ENCODE measurements at places on chromosomes 2 and 18.
A peak's percentile ranks its signal among the peaks of the same experiment; 100 is the strongest.

DNA sequence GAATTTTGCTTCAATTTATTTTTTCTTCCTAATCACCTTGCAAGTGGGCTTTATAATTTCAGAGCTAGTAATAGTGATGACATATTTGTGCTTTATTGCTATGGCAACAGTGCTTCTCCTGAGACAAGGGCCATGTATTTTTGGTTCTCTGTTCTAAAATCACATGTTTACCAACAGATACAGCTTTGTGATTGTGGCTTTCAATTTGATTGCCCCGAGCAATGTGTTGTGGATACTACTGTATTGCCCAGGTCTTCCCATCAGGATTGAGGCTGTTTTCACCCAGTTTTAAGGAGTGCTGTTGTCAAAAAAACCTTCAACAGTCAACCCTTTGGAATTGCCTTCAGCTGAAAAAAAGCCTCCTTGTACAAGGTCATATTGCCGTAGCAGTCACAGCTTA lies 841.4 kb upstream of the VRK2 start:
- no peak for DNase-seq

DNA sequence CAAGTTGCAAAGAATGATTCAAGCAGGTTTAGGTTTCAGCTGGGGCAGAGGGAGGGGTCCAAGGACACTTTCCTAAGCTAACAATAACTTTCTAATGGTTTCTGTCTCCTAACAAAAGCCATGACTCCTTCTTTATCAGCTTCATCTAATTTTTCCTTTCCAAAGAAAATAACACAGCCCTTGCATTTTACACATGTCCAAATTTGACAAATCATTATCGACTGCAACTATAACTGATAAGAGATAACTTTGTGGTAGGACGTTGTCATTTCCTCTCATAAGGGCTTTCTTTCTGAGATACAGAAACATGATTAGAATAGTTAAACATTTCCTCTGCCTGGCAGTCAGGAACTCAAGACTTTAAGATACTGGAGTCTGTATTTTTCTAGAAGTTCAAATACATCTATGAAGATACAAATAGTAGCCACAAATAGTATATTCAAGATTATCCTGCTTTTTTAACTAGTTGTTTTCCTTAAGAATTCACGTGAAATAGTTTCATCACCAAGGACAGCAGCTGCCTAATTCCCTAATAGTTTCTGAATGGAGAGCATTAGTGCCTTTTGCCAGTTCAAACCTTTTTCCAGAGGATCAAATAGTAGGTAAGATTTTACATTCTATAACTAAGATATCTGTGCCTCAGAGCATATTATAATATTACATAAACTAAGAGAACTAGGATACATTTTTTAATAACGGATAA lies 263.2 kb downstream of the EXOC6B start:
- no peak for DNase-seq

DNA sequence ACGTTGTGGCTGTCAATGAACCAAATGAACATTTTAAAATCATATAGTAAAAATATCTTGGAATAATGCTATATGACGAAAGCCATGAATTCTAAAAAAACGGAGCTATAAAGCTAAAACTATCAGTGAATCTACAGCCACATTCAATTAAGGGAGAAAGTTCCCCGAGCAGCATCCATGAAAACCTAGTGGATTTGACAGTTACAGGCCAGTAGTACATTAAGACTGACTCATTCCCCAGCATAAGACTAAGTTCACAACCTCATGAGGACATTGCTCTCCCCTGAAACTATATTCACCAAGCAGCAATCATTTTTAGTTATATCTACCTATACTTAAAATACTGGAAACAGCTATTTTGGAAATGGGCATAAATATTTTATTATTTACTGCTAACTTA lies 36.6 kb downstream of the KIDINS220 start:
- no peak for DNase-seq

DNA sequence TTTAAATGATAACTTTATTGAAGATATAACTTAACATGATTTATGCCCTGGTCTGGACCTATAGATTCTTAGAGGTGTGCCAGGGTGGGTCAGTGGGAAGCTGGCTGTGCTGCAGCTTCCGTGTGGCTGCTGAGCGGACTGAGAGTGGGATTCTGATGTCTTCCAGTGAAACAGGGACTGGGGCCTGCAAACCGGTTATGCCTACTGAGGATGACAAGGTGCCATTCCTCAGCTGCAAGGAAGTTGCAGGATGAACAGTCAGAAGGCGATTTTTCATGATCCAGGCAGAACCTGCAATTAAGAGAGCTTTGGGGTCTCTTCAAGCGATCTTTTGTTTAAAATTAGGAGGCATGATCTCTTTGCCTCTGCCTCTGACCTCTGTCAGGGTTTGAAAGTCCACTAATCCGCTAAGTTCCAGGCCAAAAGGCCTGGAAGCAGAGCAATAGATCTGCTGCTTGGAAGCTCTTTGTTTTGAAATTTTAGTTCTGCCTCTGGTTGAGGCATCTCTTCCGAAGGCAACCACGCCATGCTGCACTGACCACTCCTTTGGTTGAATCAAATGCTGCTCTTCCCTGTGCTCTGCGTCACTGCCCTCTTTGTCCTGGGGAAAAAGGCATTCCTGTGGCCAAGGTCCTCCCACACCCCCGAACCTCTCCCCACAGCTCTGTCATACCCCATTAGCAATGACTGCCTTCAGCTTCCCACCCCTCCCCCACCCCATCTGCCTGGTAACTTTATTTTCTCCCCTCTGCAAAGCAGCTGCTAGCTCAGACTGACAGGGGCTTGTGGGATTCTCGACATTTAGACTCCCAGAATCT lies 2.0 kb downstream of the TMEM169 start:
- peak; percentile 38 for DNase-seq

GRCh38 chr2:174846941-174847938 lies 83.0 kb upstream of the CHRNA1 start:
- peak; percentile 80 for DNase-seq

GRCh38 chr2:235518322-235519090 lies 24.7 kb downstream of the AGAP1 start:
- DNase-seq, result no peak

GRCh38 chr2:10321622-10322021 lies 18.9 kb downstream of the HPCAL1 start:
- no peak for DNase-seq

- DNase-seq, result no peak
These were observed 3.0 kb downstream of the BUB1 start for GRCh38 chr2:110674620-110675555.

DNA sequence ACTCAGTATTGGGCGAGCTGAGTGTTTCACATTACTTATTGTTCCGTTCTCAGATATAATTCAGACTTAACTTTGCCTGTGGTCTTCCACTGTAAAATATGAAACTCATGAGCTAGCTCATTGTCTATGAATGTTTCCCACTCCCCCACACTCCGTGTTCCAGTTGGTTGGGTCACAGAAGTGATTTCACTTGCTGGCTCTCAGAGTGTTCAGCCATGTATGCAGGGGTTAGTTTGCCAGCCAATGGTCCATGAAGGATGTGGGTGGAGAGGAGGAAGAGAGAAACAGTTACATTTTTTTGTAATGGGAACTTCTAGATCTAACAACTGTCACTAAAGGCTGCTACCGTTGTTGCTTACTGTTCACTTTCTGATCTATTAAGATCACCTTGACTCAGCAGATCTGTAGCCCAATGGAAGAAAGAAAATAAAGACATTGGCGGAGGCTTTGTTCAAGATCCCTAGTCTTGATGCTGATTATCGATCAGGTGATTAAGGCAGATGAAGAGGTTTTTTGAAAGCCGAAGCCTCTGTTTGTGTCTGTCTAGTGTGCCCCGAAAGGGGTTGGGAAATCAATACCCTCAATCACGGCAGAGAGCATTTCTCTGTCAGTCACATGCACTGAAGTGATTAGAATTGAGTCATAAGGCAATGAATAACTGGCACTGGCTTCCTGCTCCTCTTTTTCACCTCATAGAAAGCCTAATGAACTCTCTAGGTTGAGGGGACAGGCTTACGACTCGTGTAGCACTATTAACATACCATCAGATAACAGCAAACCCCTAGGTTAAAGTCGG lies 279.7 kb upstream of the FIGN start:
- DNase-seq, result no peak

- DNase-seq, result no peak
These were observed 167.3 kb upstream of the GLI2 start for GRCh38 chr2:120568089-120568974.

- DNase-seq, result no peak
These were observed 36.1 kb downstream of the RRM2 start for GRCh38 chr2:10158681-10159080.

- no peak for DNase-seq
These were observed 65.9 kb upstream of the CPO start for GRCh38 chr2:206873423-206873822.

DNA sequence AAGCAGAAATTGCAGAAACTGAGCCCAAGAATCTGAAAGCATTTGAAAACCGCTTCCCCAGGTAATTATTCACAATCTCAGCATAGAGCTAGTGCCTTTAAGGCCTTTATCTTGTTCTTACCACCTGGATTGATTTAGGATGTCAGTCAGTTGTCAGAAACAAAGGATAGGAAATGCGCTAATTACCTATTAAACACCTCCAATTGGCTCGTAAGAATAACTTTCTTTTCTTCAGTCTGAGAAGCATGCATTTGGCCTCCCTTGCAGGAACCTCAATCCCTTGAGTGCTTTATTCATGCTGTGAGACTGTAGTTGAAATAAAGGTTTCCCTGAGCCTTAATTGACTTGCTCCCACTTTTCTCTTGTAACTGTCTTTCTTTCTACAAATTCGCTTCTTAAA lies 400.3 kb upstream of the LRATD1 start:
- DNase-seq, result no peak

DNA sequence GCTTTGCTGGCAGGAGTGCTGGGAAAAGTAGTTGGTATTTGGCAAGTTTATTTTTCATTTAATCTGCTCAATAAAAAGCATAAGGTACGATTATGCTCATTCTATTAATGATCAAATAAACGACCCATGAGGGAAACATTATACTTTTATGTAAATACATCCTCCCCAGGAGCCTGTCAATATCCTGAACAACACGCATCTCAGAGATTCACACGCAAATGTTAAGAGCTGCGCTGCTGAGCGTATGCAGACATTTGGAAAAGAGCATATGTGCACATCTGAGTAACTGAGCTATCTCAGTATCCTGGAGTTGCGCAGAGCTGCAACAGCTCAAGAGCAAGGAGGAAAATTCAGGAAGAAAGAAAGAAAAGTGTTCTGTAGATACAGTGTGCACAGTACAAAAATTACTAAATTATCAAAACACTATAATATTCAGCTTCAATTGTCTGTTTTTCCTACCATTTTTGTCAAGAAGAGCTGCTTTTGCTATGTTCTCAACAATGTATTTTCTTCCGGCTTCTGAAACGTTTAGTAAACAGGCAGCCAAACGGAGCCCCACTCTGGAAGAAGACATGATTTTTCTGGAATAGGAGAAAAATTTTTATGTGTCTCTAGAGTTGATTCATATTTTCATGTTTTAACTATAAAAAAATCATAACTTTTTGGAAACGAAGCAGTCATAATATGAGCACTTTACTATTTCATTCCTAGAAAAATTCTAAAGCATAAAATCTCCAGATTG lies 2.4 kb downstream of the FTCDNL1 start:
- no peak for DNase-seq

DNA sequence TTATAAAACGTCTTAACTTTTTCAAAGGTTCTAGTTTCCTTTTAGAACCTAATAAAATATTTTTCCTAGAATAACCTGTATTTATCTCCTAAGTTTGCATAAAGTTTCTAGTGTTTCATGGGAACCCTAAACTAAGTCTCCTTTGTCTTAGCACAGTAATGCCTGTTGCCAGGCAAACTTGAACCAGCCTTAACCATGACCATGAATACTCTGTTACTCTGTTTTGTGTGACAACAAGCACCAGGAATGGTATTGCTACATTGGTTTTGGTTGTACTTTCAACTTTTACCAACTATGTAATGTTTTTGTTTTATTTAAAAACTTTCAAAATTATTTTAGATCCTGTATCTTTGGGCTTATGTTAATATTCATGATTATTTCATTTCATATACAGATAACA lies 137.6 kb downstream of the CERS6 start:
- no peak for DNase-seq

DNA sequence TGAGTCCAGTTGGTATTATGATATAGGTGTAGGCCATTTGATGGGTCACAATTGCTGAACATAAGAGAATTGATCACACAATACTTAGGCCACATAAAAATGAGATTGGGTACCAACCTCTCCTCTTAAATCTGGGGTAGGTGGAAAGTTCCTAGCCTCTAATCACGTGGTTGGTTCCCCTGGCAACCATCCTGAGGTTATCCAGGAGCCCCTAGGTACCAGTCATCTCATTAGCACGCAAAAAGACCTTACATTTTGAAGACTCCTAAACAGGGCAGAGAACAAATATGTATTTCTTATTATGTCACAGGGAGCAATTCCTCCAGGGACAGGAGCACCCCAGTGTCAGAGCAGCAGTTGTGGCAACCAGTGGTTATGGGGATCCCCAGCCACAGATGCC lies 12.7 kb upstream of the SELENOI start:
- DNase-seq, result no peak

DNA sequence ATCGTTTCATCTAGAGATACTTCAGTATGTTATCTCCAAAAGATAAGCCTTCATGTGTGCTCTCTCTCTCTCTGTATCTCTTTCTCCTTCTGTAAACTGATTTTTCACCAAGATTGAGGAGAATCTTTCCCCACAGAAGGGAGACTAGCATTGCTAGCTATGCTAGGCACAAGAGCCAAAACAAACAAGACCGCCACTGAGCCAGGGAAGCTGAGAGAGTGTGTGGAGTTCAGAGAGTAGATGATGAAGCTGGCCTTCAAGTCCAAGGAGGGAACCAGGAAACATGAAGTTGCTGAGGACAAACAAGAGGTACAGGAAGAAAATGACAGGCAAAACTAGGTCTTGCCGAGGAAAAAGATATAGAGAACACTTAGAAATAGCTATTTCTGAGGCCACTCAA lies 23.4 kb downstream of the DAPL1 start:
- DNase-seq, result no peak
